ENCODE measurements at places on chromosomes 13 and 19. TPM values are rescaled to one million over a fixed set of nuclear protein-coding genes. Genes with fewer than 3 reads are reported as not detected.

The C19orf38 gene
- total RNA-seq, result not detected

The ADGRE2 gene
- total RNA-seq, result 0.59 TPM

The APLP1 gene
- 97.1 TPM for total RNA-seq

The LPAR6 gene
- 0.97 TPM for total RNA-seq

The PCDH20 gene
- total RNA-seq, result not detected

The GIPR gene
- total RNA-seq, result 3.3 TPM

The KIR2DL3 gene
- total RNA-seq, result not detected

The TUBB4A gene
- total RNA-seq, result 6.5 TPM

The FOSB gene
- 13.9 TPM for total RNA-seq

The KIR3DL1 gene
- total RNA-seq, result not detected

The RASIP1 gene
- 1.4 TPM for total RNA-seq

The SIX5 gene
- total RNA-seq, result 24.7 TPM

The ZNF615 gene
- total RNA-seq, result 3.3 TPM

Data from A549 treated with ZK216348 at 1 μM for 4 hours (cell line).